ENCODE measurements at places on chromosomes 16 and 17.

- no peak for DNase-seq
These were observed 11.3 kb upstream of the PDXDC1 start for GRCh38 chr16:14963281-14964173.

GRCh38 chr17:68094481-68095078 is 59.0 kb downstream of the KPNA2 start:
- no peak for DNase-seq

- no peak for DNase-seq
These were observed 161.0 kb downstream of the CCDC182 start for GRCh38 chr17:57584050-57584551.

- no peak for DNase-seq
These were observed 142.8 kb downstream of the IRF8 start for GRCh38 chr16:86041807-86042206.

GRCh38 chr16:83903751-83904150 is 4.8 kb downstream of the MLYCD start:
- DNase-seq: no peak

- no peak for DNase-seq
These were observed 108.4 kb downstream of the HS3ST3B1 start for GRCh38 chr17:14409292-14409691.

- no peak for DNase-seq
These were observed 11.1 kb downstream of the SHISA6 start for GRCh38 chr17:11252146-11252545.

- DNase-seq: no peak
These were observed 562.7 kb upstream of the HSBP1 start for GRCh38 chr16:83245061-83245460.

- DNase-seq: no peak
These were observed 51.4 kb downstream of the IRF8 start for GRCh38 chr16:85950136-85950918.

- no peak for DNase-seq
These were observed 54.3 kb downstream of the MYOCD start for GRCh38 chr17:12719948-12720347.

- no peak for DNase-seq
These were observed 2.3 kb downstream of the BAIAP2 start for GRCh38 chr17:81037026-81037797.

DNA sequence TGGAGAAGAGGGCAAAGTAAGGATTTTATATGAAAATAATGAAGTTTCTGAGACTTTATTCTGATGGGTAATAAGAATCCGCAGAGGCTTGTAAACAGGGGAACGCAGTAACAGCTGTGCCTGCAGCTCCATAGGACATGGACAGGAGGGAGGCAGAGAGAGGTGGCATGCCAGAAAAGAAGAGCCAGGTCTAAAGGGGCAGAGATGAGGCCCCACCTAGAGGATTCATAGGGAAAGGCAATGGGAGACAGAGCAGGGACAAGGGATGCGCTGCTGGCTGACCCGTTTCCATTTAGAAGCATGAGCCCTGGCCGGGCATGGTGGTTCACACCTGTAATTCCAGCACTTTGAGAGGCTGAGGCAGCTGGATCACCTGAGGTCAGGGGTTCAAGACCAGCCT is 340.3 kb upstream of the CDH5 start:
- no peak for DNase-seq

DNA sequence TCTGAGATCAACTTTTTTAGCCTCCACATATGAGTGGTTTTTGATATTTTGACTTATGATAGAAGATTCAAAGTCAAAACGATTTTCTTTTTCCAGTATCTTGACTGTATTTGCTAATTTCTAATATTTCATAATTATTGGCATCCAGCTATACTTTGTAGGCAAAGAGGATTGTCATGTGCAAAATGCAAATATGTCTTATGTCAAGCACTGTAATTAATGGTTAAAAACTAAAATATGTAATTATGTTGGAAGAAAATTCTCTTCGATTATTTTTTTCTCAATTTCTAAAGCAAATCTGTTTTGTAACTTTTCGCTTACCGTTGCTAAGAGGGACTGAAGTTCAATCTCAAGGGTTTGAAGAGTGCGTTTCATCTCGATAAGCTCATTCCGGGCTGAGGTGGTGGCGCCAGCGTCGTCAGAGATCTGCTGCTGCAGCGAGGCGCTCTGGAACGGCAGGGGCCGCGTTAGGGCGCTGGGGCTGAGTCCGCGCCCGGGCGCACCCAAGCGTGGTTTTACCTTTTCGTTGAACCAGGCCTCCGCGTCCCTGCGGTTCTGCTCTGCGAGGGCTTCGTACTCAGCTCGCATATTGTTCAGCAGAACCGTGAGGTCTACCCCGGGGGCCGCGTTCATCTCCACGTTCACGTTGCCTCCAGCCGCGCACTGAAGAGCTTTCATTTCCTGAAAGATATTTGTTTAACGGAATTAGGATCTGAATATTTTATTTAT is 3.0 kb downstream of the KRT27 start:
- no peak for DNase-seq

DNA sequence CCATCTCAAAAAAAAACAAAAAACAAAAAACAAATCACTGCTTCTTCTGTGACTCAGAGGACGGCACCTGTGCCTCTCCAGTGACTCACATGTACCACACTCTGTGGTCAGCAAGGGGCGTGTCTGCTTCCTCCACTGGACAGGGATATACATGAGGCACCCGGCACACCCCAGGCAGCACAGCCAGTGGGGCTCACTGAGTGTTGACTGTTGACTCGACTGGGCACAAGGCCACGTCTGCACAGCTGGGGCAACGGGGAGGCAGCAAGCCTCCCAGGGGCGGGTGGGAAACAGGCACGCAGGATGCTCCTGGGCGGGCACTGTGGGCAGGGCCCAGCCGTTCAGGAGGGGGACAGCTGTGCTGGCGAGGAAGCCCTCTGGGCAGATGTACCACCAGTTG is 64.1 kb downstream of the TIMM22 start:
- DNase-seq: no peak

DNA sequence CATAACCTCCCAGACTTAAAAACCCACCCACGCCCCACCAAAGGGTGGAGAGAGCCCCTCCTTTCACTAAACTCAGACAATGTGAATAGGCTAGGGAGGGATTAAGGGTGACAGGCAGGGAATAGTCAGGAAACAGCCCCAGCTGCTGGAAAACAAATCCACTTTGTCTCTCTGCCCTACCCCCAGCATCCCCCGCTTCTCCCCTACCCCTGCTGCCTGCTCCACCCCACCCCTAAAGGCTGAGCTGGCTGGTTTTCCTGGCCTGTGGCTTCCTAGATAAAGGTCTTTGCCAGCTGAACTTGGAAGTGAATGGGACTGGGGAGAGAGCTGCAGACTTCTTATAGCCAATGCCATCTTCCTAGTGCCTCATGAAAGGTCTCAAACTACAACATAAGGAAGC is 15.0 kb downstream of the CAVIN1 start:
- DNase-seq: no peak

GRCh38 chr17:32491371-32492263 is 4.8 kb downstream of the CDK5R1 start:
- no peak for DNase-seq

DNA sequence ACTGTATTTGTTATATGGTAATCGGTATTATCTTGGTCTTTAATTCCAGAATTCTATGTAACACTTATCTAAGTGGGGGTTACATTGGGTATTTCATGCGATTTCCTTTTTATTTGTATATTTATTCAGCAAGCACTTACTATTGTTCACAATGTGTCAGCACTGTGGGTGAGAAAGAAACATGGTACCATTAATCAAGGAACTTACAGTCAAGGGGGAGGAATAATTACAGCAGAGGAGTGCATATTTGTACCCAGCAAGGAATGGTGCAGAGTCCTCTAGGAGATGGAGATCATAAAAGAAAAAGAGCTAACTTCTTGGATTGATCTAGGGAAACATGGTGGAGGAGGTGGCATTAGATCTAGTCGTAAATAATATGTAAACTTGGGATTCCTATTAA is 117.0 kb upstream of the KCNJ16 start:
- no peak for DNase-seq

DNA sequence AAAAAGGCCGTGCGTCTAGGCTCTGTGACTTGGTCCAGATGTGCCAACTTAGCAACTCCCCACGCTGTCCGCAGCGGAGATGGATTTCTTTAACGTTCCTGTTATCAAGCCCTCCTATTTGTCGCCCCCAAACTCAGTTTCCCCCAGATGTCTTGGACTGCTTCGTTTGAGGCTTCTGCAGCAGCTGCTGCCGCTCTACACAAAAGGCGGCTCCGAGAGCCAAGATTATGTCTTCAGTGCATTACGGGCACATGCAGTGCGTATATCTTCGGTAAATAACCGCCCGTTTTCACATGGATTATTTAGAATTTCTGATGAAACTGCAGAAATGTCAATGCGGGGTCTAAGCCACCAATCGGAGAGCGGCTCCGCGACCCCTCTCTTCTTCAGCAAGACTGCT is 240.6 kb upstream of the ZFHX3 start:
- no peak for DNase-seq

DNA sequence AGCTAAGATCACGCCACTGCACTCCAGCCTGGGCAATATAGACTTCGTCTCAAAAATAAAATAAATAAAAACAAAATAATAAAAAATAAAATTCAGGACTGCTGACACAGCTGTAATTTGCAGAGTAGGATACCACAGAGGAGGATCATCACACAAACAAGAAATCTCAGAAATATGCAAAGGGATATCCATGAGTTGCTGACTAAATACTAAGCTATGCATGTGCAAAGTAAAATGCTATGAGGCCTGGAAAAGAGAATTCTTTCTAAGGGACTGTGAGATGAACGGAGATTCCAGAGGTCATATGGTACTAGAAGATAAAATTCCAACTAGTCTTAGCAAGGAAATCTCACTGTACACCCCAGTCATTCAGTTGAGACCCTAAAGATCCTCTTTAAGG is 74.8 kb downstream of the SLC39A11 start:
- DNase-seq: no peak

DNA sequence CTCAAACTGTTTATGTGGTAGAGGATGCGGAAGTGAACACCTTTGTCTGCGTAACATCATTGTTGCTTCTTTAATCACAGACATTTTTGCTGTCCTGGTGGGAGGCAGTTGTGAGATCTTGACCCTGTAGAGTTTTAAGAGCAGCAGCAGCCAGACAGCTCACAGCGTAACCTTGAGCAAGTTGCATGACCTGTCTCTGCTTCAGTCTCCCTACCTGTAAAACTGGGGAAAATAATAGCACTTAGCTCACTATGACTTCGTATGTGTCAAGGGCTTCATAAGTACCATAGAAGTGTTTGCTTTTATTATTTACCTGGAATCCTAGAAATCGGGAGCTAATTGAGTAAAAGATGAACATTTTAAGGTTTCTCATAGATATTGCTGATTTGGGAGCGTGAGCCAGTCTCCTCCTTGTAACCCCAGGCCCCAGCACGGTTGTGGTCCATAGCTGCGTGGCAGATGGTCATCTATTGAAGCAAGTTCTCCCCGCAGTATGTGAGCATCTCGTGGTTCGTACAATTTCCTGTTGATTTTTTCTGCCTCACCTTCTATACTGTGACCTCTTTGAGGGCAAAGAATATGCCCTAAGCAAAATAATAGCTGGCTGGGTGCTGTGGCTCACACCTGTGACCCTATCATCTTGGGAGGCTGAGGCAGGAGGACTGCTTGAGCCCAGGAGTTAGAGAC is 34.4 kb downstream of the GPRC5B start:
- no peak for DNase-seq

GRCh38 chr17:60573236-60574051 is 26.5 kb upstream of the PPM1D start:
- DNase-seq: no peak

GRCh38 chr16:67114793-67115192 is 5.1 kb downstream of the PHAF1 start:
- DNase-seq: no peak

DNA sequence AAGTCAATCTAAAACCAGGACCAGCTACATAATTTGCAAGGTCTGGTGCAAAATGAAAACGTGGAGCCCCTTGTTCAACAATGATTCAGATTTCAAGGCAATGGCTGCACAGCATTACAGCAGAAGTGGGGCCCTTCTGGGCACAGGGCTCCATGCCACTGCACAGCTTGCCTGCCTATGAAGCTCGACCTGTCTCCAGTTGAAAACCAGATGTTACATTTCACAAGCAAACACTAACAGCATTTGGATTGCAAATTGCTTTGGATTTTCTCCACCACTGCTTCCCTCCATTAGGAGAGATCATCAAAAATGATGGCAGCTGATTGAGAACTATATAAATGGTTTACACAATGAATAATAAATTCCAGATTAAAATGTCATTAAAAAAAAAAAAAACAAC is 551.4 kb upstream of the ZFHX3 start:
- DNase-seq: no peak

- no peak for DNase-seq
These were observed 6.2 kb downstream of the SLC12A3 start for GRCh38 chr16:56871172-56871593.

DNA sequence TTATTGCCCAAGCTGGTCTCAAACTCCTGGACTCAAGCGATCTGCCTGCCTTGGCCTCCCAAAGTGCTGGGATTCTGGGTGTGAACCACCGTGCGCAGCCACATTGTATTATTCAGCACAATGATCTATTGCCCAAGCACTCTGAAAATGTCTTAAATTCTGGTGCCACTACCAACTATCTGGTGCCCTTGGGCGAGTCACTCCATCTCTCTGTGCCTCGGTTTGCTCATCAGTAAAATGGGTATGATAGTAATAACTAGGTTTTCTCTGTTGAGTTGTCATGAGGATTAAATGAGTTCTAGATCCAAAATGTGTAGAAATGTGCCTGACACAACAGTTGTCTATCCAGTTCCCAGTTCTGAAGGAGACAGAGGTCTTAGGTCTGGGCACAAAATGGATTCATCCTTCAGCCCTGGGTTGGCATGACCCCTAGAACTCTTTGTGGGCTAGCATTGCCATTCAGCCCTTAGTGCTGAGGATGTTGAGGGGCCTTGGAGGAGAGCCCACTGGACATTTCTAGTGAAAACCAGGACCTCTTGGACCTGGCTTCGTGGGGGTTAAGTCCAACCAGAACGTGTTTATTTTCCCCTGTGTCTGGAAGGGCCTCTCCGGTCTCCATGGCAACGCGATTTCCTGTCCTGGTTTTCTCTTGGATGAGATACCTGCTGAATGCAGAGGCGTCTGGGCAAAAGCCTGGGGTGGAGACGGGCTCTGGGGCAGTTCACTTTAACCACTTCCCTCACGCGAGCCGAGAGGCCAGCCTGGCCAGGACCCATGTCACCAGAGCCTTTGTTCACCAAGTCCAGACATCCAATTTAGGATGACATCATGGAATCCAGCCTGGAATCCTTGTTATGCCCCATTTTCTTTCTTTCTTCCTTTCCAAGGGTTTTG is 43.7 kb upstream of the TNRC6A start:
- DNase-seq: no peak

GRCh38 chr17:2043785-2044184 is 2.0 kb downstream of the OVCA2 start:
- DNase-seq: no peak

GRCh38 chr17:15287538-15288267 is 22.6 kb upstream of the PMP22 start:
- DNase-seq: no peak

- no peak for DNase-seq
These were observed 83.3 kb upstream of the TNRC6C start for GRCh38 chr17:77875051-77875780.
